ENCODE measurements at places on chromosomes 1 and 21.

GRCh38 chr1:4652631-4653327, 1.6 kb upstream of the AJAP1 start:
- DNase-seq: no peak

GRCh38 chr1:19430121-19431068, 54.9 kb downstream of the CAPZB start:
- DNase-seq: no peak

DNA sequence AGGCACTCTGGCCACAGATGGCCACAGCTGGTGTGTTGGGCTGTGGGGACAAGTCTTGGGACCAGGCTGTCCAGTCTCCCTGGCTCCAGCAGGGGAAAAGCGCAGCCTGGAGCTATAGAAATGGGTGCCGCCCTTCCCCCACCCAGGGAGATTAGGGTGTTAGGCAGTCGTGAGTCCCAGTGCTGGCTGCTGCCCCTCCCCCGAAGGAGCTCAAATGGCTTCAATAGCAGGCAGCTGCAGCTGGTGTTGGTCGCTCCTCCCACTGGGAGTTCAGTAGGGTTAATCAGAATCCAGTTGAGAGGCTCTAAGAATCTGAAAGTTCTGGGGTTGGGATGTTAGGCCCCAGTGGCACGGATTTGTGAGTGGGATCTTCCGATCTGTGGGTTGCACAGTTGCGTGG, 595.6 kb upstream of the PKN2 start:
- no peak for DNase-seq

DNA sequence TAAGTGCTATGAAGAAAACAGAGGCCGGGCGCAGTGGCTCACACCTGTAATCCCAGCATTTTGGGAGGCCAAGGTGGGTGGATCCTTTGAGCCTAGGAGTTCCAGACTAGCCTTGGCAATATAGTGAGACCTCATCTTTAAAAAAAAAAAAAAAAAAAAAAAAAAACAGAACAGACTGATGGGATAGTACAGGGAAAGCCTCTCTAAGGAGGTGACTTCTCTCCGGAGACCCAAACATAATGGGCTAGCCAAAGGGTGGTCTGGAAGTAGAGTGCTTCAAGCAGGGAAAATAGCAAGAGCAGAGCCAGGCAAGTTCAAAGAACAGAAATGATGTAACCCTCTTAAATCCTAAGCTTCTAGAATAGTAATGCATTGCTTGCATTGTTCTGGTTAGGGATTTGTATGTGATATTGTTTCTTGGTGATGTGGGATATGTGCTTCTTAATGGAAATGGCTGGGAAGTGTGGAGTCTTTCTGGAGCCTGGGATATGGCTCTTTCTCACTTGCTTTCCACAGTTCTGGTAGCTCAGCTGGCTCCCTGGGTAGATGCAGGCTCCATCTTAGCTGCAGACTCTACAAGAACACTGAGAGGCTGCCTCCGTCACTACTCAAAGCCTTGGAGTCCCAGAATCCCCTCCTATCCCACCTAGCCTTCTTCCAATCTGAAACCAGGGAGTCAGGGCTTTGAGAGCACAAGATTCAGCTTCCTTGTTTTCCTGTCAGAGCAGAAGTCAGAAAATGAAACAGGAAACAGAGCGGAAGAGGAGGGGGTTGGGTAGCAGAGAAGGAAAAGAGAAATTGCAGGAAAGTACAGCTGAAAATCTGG, 1.9 kb upstream of the PIGV start:
- no peak for DNase-seq

DNA sequence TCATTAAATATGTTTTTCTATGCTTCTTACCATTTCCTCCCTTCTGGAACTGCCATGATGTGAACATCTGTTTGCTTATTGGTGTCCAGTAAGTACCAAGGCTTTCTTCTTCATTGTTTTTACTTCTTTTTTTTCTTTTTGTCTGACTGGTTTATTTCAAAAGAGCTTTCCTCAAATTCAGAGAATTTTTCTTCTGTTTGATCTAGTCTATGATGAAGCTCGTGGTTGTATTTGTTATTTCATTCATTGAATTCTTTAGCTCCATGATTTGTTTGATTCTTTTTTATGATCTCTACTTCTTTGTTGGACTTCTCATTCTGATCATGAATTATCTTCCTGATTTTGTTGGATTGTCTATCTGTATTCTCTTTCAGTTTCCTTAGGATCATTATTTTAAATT, 49.5 kb upstream of the PKN2 start:
- no peak for DNase-seq

DNA sequence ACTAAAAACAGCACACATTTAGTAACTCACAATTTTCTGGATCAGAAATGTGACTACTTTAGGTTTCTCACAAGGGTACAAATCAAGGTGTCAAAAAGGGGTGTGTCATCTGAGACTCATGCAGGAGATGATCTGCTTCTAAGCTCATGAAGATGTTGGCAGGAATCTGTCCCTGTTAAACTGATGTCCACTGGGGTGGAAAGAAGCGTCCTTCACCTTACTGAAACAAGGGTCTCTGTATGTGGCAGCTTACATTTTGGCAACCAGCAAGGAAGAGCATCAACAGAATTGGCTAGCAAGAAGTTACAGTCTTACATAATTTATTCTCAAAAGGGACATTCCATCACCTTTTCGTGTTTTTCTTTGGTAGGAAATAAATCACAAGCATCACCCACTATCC, 1223.8 kb downstream of the AMY1C start:
- no peak for DNase-seq

DNA sequence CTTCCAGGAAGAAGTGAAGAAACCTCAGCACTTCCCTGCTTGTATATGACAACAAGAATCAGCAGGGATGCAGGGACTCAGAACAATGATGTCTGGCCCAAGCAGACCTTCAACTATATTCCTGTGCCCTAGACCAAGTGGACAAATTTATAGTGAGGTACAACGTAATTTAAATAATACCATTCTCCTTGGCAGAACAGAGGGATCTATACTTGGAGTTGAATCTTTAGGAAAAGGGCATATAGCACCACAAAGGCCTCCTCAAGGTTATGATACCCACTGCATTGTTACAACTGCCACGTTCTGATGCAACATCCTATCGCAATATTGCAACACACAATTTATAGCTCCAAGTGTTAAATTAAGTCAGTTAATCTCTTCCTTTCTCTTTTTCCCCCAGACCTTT, 29.1 kb upstream of the GFI1 start:
- no peak for DNase-seq

DNA sequence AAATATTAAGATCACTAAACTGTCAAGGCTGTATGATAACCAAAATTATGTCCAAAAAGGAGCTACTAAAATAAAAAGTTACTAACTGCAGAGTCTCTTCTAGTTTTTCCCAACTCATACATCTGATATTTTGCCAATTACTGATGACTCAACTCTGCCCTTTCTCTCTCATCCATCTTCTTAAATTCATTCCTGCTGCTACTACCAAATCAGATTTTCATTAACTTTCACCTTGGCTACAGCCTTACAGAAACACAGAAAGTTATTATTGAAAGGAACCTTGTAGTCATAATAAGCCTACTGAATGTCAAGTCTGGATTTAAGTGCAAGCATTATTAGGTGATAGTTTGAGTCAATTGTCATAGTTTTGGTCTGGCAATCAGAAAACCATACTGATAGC, 273.1 kb downstream of the DPYD start:
- peak; percentile 34 for DNase-seq

- DNase-seq: no peak
Observed at GRCh38 chr1:55287723-55288122, 72.6 kb upstream of the USP24 start.

DNA sequence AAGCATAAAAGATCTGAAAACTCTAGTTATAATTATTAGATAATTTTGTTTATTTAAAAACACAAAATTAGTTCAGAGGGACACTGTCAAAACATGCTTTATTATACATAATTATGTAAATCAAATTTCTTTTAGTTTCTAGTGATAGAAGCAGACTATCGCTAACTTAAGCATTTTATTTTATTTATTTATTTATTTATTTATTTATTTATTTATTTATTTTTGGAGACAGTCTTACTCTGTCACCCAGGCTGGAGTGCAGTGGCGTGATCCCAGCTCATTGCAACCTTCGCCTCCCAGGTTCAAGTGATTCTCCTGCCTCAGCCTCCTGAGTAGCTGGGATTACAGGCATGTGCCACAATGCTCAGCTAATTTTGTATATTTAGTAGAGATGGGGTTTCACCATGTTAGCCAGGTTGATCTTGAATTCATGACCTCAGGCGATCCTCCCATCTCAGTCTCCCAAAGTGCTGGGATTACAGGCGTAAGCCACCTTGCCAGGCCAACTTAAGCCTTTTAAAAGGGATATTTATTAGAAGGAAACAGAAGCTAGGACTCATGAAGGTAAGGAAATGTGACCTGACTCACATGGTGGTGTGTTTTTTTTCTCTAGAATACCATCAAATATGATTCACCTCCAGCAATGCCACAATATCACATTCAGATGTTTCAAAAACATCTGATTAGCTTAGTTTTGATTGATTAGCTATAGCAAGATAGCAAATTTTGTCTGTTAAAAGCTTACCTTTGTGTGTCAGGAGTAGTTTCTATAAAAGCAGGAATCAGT, 1357.4 kb upstream of the ADGRL4 start:
- DNase-seq: no peak

DNA sequence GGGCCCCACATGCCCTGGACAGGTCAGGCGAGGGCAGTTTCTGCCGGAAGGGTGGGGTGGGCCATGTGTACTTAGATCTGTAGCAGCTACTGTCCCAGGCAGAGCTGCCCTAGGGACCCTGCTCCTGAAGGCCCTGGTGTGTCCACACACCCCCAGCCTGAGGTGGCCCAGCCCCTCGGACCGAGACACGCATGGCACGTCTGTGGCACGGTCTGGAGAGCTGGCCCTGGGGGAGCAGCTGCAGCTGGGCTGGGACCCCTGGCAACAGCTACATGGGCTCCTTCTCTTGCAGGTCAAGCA, 24.6 kb downstream of the PANK4 start:
- DNase-seq: no peak

GRCh38 chr21:42233067-42233961, 14.4 kb downstream of the ABCG1 start:
- DNase-seq: no peak

All from GM04503 (cell line).